ENCODE measurements at places on chromosomes 1 and 21.
A peak's percentile ranks its signal among the peaks of the same experiment; 100 is the strongest.

DNA sequence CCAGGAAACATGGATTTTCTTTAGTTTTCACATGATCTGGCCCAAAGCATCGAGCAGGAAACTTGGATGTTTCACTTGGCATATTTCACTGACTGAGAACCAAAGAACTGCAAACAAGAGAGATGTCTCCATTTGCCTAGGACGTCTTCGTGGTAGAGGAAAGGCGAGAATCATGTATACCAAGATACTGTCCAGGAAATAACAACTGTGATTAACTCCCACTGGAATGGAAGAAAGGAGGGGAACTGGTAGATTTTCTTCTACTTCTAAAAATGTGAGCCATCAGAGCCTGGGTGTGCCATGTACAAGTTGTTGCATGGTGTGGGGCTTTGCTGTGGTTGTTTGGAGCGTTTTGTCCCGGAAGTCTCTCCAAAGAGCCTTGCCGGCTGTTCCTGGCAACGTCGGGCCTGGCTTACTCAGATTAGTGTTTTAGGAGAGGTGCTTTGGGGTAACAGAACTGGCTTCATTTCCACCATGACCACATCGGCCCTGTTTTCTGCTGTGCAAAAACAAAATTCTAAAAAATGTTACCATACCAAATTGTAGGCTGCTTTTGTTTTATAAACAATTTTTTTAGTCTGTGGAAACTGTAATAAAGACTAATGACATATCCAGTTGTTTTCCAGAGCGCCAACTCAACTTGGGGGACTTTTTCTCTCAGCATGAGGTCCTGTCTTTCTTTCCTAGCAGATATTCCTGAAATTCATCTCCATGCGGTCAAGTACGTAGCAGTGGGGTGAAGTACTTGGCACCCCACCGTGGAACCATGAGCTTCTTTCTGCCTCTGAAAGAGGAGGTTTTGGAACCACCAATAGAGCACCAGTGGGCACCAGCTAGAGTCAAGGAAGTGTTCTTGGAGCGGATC, 118.3 kb downstream of the TM2D1 start:
- no peak for DNase-seq

GRCh38 chr1:37514350-37515184, at the start of gene MEAF6:
Gene MEAF6 (minus strand): TSS chr1:37514766. CDS start chr1:37514746, 20 bp downstream.
- DNase-seq, result peak; percentile 89

DNA sequence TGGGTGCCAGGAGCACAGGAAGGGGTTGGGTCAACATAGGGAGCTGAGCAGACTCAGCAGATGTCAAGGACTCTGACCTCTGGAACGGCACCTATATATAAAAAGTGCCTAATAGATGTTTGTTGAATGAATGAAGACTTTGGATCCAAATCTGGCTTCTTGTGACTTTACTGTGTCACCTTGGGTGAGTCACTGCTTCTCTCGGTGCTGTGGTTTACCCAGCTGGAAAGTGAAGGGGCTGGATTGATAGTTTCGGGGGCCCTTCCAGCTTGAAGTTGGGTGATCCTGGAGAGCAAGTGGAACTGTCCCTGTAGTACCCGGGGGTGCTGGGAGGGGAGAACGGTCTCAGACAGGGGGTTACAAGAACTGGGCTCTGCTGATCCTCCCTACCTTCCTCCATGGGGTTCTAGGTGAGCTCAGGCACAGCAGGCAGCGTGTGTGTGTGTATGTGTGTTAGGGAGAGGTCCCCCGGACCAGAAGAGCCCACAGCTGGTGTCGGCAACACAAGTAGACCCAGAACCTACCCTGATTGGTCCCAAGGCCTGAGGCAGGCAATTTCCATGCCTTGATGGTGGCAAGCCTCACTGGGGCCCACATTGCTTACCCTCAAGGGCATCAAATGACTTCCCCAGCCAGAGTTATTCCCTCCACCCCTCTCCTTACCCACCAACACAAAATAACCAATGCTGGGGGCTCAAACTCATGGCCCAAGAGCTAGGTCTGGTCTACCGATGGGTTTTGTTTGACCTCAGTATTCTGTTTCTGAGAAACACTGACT, 5.5 kb upstream of the PADI1 start:
- DNase-seq, result no peak

GRCh38 chr1:183920651-183921050, 115.7 kb downstream of the RGL1 start:
- no peak for DNase-seq

GRCh38 chr1:160438935-160439334, 38.6 kb downstream of the VANGL2 start:
- no peak for DNase-seq

GRCh38 chr1:16420424-16421118, 16.7 kb downstream of the SPATA21 start:
- peak; percentile 68 for DNase-seq

DNA sequence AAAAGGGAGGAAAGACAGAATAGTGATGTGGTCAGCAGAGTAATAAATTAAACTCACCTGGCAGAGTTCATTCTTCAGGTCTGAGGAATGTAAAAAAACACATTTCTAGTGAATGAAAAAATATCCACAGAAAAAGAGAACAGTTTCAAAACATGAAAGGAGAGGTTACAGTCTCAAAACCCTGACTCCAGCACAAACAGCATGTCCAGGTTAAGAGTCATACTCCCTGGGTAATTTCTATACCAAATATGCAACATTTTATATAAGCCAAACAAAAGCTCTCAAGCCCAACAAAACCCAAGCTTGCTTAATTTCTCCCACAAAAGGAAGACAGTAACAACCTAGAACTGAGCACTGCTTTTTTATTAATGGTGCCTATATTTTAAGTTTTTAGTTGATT, 173.0 kb downstream of the NTMT2 start:
- DNase-seq, result no peak

DNA sequence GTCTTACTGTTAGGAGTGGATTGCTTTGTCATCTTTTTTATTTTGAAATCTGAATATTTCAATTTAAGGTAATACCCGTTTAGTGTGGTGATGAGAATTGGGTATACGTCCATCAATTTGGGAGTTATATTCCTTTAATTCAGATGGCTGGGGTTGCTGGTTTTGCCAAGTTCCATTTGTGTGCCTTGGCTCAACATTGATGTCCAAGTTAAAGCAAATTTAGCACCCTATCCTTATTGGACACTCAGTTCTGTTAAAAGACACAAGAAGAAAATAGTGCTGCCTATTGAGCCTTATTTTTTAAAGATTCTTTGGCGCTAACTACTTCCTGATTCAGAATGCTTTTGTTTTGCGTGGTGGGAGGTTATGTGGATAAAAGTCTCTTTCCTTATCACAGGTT, 40.6 kb downstream of the CAMTA1 start:
- DNase-seq, result no peak

- no peak for DNase-seq
Observed at GRCh38 chr1:89911191-89911991, 83.5 kb upstream of the ZNF326 start.

DNA sequence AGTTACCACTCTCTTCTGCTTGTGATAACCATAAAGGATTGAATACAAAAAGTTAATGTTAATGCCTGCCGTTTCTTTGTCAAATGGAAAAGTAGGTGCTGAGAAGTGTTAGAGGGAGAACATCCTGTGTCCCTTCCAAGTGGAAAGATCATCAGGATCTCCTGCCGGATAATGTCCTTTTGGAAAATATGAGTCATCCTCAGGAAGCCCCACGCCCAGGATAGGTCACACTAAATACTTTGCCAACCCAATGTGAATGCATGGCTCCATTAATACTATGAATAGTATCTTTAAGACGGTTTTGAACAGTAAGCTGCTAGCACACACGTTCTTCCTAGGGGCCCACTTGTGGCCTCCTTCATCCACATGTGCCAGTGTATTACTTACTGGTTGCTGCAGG, 279.5 kb downstream of the ZNF326 start:
- no peak for DNase-seq

- no peak for DNase-seq
Observed at GRCh38 chr1:8357329-8358101, 39.6 kb downstream of the SLC45A1 start.

GRCh38 chr1:198326915-198327314, 170.1 kb downstream of the NEK7 start:
- no peak for DNase-seq

- DNase-seq, result no peak
Observed at GRCh38 chr1:214370615-214371014, 89.7 kb downstream of the SMYD2 start.

DNA sequence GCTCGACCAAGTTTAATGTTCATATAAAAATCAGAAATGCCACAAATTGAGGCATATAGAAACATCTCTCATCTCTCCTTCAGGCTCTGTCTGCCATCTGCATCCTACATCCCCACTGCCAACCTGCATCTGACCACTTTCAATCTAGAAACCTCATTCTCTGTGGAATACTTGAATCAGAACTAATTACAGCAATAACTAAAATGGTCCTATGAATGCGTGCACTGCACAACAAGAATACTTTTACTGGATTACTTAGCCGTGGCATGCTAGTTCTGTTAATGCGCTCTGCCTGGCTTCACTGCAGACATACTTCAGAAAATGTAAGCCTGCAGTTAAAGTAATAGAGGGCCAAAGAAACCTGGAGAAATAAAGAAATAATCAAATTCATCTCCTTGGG, 89.8 kb upstream of the NR5A2 start:
- no peak for DNase-seq

DNA sequence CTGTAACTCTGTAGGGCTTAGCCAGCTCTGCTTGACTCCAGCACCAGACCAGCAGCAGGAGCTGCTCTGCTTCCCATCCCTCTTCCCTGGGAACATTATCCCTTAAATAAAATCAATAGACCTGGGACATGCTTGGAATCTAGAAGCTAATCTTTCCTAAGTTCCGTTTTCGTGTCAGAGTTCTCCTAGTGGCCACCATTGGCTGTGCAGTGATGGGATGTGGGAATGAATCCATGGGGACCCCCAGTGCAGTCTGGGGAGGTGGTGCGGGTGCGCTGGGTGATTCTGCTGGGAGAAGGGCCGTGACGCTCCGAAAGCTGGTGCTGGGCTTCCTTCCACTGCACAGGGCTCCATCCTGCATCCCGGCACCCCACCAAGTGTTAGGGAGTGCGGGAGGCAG, 202.7 kb downstream of the CAMTA1 start:
- DNase-seq, result no peak

DNA sequence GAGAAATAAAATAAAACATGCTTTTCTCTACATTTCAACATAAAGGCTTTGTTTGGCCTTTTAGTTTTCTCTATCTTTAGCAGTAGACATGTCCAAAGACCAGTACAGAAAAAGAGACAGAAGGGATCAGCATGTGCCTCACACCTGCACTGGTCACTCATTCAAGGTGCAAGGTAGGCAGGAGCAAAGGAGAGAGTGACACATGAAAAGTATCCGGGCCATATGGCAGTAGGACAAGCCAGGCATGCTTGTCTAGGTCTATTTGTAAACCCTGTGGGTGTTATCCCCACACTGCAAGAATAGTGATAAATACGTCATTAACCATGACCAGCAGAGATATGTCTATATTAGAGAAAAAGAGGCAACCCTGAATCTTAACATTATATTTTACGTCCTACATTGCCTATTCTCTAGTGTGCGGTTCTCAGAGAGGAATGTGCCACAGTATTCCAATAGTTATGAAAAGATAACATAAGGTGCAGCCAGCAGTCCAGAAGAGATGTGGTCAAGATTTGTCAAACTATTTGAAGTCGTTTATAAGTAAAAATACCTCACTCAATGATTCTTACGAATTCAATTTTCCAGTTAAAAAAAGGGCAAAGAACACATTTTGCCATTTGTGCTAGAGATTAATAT, 32.1 kb downstream of the PRRX1 start:
- no peak for DNase-seq

DNA sequence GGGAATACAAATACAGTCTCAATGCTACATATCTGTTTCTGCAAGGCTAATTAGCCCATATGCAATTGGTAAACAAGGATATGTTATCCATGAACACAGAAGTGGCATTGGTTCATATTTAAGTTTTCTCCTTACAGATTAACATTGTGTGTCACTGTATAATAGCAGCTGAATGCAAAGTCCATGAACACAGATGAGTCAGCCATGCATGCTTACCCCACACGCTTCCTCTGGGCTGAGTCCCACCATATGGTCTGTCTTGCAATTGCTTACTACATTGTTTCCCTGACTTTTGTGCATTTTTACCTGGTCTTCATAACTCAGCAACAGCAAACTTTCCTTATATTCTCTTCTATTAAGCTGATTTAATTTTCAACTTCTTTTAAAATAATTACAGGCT, 41.5 kb upstream of the TSNAX start:
- no peak for DNase-seq

- DNase-seq, result no peak
Observed at GRCh38 chr1:223269006-223269405, 95.0 kb downstream of the SUSD4 start.

DNA sequence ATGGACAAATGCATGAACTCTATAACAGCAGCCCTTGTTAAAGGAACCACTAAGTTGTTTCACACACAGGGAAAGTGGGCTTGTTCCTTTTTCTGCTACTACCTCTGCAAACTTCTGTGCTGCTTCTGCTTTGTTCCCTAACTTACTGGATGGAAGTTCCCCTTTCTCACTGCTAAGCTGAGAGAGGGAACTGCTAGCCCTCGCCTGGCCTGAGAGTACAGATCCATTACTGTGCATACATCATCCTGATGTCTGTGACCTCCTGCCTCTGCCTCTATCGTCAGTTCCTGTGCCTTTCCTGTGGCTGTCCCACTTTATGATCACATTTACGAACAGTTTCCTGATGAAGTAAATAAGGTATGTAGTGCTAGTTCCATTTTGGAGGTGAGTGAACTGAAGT, 3.5 kb downstream of the GNAT2 start:
- DNase-seq, result no peak

- no peak for DNase-seq
Observed at GRCh38 chr1:203441766-203442165, 33.8 kb upstream of the PRELP start.

DNA sequence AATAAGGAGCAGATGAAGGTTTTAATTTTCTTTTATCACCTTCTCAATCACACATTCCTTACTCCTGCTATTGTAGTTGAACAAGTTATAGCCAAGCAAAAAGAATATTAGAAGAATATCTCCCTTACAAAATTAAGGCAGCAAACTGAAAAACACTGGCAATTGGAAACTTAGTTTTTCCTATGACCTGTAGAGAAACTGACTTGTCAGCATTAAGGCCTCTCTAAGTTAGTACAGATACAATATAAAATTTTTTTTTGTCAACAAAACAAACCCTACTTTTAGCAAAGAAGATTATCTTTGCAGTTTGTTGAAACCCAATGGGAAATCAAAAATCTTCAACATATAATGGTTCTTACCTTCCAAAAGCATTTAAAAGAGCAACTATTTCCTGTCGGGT, 61.3 kb downstream of the ERO1B start:
- DNase-seq, result no peak

GRCh38 chr1:14765773-14766172, 167.3 kb downstream of the KAZN start:
- DNase-seq, result no peak

GRCh38 chr1:227557962-227558725, 5.2 kb upstream of the ZNF678 start:
- DNase-seq, result no peak

GRCh38 chr21:45103971-45104520, 29.7 kb downstream of the ADARB1 start:
- DNase-seq, result no peak

DNA sequence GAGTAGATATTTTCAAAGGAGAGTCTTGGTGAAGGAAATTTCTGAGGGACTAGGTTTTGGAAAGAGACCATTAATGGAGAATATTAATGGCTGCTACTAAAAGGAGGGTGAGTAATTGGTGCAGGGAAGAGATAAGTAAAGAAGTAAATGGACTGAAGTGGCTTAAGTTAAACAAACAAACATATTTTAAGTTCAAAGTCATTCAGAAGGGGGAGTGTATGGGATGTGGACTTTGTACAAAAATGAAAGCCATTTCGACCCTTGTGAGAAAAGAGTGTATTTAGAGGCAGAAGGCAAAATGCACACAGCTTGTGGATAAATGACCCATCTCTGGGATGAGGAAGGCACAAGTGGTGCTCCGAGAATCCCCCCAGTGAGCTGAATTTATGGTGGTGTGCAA, 171.7 kb downstream of the BACH1 start:
- no peak for DNase-seq
